Esophagus mucosa (tissue), 1 donor: ENCODE measurements at places on chromosomes 3 and 15.

- no peak for ATAC-seq
Measured at GRCh38 chr3:152127058-152127457, 141.7 kb upstream of the MBNL1 start.

DNA sequence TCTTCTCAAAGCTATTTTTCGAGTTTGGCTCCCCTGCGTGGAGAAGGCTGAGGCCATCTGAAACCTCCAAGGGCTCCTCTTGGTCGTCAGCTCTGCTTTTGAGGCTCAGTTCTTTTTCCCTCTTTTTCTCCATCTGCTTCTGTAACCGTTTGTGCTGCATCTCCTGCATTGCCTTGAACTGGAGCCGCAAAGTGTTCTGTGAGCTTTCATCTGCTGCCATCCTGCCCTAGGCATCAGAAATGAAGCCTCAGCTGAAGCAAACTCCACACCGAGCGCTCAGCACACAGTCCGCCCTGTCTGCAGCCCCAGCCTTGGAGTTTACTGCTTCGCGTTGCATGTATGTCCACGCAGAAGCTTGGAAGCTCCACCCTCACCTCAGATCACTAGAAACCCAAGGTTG is 14.9 kb downstream of the CCDC13 start:
- ATAC-seq, result no peak

- no peak for ATAC-seq
Measured at GRCh38 chr3:31505371-31506048, 27.2 kb upstream of the STT3B start.

GRCh38 chr3:108546692-108547091 is 36.3 kb upstream of the MYH15 start:
- no peak for ATAC-seq

- no peak for ATAC-seq
Measured at GRCh38 chr3:119437691-119438258, 25.6 kb downstream of the TMEM39A start.

DNA sequence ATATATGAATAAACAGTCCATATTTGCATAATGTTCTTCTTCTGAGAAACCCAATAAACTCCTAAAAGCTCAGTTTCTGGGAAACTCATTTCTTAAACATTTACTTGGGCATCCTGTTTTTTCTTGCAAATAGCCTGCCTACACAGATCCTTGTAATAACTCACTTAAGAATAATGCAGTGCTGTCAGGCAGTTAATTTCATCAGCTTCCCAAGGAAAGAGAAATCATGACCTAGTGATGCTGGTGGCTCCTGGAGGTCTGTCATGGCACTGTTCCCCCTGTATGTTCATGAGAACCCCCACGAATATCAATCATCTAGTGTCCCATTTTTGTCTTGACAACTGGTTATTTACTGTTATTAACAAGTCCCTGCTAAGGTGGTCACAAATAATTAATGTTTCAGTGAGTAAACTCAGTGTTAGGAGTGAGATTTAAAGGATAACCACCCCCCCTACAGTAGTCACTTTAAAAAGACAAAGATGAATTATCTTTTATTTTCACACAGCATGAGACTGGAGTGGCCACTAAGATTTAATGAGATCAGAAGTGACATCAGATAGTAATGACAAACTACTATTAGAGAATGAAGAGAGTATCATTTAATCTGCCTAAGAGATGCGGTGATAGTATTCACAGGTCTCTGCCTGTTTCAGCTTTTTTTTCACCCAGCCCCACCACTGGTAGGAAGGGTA is 279.5 kb upstream of the NECTIN3 start:
- no peak for ATAC-seq

DNA sequence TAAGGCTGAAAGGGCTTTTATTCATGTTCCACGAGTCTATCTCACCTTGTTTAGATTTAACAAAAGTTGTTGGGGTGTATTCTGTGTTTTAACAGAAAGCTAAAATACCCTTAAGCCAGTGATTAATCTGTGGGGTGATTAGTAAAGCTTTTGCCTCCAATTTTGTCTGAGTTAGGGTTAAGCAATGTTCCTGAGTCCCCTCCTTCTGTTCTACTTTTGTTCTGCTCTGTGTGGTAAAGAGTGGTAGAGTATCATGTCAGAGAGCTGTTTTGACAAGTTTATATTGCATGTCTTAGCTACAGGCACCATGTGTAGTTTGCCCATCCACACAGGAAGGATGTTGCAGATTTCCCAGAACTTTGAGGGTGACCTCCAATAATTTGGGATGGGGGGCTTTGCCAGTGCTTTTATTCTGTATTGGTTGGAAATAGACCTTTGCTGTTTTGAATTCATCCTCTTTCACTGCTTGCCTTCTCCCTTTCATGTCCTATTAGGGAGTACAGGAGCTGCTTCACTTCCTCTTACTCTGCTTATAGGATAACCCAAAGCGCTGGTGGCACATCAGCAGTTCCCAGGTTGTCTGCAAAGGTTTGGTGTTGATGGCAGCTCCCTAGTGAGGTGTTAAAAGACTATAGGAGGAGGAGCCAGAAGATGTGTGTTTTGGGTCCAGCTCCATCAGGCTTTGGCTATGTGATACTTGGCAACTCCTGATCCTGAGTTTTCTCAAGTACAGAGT is 7.4 kb downstream of the PDE8A start:
- peak; percentile 68 for ATAC-seq

- no peak for ATAC-seq
Measured at GRCh38 chr3:148720873-148721272, 23.2 kb downstream of the AGTR1 start.

DNA sequence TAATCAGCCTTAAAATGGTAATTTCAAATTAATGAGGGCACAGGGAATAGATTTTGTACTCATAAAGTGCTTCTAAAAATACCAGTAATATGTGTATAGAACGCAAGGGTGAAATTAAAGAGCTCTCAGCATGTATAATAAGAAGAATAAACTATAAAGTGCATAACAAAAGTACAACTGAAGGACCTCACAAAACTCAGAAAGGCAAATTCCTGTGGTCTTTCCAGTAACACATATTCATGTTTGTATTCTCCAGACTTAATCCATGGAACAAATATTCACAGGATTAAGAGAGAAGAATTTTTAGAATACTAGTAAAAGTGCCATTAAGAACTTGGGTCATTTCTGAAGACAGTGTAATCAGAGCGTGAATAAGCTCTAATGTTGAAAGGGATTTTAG is 646.3 kb downstream of the CADM2 start:
- no peak for ATAC-seq

DNA sequence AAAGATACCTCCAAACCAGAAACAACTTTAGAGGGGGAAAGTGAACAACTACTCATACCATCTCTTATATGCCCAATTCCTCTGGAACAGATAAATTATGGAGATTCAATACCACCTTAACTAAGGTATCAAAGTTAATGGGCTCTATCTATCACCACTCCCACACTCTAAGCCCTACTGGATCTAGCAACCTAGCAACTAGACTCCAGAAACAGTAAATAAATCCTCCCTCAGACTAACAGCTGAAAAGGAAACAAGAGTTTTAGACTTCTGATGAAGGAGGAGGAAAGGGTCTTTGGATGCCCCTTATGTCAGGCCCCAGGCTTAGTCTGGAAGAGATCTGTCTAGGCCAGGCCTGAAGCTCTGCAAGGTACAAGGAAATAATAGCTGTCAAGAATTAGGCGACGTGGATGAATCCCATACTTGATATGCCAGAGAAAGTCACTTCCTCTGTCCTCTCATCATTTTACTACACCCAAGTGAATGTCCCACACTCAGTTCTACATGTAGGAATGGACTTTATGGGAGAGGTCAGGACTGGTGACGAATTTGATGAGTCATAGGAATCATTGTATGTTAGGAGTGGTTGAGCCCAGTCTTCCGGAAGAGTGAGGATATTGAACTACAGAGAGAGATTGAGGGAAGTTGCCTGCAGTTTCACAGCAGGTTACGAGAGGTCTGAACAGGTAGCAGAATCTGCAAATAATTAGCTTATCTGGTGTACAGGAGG is 113.8 kb downstream of the AKAP13 start:
- ATAC-seq, result peak; percentile 98

GRCh38 chr3:127477396-127477795 is 113.1 kb downstream of the TPRA1 start:
- ATAC-seq, result no peak

DNA sequence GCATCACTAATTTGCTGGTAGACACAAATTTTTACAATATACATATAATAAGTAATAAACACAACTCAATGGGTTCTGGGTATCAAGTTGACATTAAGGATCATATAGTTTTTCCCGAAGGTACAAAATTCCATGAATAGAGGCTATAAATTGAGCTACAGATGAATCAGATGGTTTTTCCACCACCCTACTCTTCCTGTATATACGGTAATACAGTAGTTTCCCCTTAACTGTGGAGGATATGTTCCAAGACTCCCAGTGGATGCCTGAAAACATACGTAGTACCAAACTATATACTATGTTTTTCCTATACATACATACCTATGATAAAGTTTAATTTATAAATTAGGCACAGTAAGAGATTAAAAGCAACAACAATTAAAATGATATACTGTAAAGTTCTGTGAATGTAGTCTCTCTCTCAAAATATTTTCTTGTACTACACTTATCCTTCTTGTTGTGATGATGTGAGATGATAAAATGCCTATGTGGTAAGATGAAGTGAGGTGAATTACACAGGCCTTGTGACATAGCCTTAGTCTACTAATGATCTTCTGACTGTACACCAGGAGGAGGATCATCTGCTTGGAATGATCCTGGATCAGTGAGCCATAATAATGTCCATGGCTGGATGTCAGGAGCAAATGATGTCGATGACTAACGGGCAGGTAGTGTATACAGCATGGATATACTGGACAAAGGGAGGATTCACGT is 116.7 kb downstream of the NR1I2 start:
- no peak for ATAC-seq

DNA sequence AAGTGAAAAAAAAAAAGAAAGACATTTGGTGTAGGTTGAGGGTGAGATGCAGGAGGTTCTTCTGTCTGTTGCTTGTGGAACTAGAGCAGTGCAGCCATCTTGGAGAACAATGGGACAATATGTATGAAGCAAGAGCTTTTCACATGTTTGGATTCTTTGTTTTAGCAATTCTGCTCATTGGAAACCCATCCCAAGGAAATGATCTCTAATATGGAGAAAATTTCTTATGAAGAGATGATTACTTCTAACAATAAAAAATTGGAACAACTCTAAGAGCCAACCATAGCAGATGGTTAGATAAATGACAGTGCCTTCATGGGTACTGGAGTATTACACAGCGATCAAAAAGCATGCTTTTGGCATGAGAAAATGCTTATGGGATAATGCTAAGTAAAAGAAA is 56.3 kb downstream of the RASGRF1 start:
- ATAC-seq, result no peak

DNA sequence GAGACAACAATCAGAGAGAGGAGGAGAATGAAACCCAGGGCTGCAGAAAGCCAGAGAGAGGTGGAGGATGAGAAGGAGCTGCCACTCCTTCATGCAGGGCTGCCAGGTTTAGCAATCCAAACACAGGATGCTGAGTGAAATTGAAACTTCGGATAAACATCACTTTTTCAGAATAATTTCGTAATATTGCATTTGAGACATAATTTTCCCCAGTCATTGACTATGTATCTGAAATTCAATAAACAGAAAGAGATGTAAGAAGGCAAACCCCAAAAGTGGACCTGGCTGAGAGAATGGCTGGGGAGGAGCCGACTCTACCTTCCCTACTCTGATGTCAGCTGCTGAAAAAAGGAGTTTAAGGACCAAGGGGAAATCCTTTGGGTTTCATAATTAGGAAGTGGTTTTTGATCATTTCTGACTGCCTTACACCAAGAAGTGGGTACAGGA is 33.8 kb downstream of the SLC9A9 start:
- no peak for ATAC-seq

DNA sequence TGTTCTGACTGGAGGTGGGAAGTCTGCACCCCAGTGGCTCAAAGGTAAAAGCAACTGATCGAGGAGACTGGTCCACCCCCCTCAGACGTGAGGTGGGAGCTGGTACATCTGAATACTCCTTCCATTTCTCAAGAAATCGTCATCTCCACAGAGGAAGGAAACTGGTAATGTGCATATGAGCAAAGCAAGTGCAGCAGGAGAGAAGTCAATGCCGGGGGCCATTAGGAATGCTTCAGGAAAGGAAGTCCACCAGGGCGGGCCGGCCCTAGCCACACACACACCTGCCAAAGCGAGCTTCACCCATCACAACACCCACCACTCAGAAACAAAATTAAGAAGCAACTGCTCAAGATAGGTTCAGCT is 8.5 kb downstream of the TBC1D2B start:
- no peak for ATAC-seq

GRCh38 chr3:112334691-112335433 is 1.9 kb downstream of the CD200 start:
- ATAC-seq, result no peak

DNA sequence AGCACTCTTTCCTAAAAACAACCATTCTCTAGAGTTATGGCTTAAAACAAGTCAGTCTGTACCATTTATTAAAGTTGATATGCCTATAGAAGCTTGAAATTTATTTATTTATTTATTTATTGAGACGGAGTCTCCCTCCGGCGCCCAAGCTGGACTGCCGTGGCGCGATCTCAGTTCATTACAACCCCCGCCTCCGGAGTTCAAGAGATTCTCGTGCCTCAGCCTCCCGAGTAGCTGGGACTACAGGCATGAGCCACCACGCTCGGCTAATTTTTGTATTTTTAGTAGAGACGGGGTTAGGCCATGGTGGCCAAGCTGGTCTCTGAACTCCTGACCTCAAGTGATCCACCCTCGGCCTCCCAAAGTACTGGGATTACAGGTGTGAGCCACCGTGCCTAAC is 1.5 kb upstream of the TTC14 start:
- no peak for ATAC-seq

GRCh38 chr3:8777978-8778267 is 8.5 kb upstream of the OXTR start:
- no peak for ATAC-seq

DNA sequence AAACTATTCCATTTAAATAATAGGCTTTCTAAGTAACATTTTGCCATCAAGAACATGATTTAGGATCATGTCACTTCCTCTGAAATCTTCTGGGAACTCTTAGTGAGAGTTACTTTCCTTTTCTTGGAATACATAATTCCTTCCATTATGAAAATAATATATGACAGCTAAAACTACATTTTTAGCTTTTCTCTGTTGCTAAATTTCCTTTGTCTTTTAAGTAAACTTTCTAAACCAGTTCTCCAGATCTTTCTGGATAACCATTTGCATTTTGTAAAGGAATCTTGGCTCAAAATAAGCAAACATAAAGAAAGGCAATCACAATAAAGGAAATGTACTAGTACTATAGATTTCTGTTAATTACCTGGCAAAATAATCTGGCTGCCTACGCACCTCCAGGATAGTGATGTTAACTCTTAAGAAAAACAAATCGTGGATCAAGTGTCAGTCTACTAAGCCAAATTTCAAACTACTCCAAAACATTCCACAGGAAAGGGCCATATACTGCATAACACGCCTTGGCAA is 165.7 kb downstream of the ZNF385D start:
- no peak for ATAC-seq
